Stimulated activated CD4-positive, alpha-beta T cell treated with anti-CD3 and anti-CD28 coated beads, Interleukin-2, amount 100 ng/mL, for 48 hours (primary cell): ENCODE measurements at places on chromosomes 2 and 18.

GRCh38 chr2:189213250-189213649 lies 33.7 kb upstream of the COL5A2 start:
- DNase-seq, result no peak

DNA sequence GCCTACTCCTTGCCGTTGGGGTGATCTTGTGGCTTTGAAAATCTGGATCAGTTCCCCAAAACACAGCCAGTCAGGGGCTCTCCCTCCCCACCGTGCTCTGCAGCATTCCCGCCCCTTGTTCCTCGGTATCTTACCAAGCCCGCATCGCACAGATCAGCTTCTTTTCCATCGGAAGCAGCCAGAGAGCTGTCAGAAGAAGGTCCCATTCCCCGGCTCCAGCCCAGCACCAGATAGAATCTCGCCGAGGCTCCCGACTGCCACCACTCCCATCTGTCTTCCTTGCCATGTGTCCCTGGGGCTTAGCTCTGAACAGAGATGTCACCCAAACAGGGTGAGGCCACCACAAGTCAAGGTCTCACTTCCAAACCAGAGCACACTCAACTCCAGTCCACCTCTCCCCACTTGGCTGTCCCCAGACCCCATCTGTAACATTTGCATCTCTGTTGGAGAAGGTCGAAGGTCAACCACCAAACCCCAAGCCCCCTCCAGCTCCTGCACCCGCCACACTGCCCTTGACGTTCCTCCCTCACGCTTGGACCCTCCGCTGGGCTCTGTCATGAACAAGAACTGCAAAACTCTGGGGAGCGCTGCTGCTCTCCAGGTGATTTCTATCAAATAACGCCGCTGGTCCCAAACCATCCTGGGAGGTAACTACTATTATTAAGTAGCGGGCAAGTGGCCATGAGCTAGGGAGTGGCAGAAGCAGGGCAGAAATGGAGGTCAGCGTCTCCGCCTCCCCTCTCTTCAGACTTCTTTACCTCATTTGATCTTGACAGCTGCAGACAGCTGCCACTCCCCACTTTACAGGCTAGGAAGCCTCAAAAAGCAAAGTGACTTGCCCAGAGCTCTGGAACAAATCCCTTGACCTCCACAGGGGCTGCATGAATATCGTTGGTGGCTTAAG lies 70.0 kb upstream of the TAF1B start:
- no peak for DNase-seq

GRCh38 chr2:10761591-10761990 lies 40.2 kb downstream of the ATP6V1C2 start:
- no peak for DNase-seq

GRCh38 chr2:30981096-30981495 lies 157.1 kb downstream of the GALNT14 start:
- DNase-seq, result no peak

GRCh38 chr2:113879457-113879856 lies 10.4 kb upstream of the ACTR3 start:
- DNase-seq, result no peak

DNA sequence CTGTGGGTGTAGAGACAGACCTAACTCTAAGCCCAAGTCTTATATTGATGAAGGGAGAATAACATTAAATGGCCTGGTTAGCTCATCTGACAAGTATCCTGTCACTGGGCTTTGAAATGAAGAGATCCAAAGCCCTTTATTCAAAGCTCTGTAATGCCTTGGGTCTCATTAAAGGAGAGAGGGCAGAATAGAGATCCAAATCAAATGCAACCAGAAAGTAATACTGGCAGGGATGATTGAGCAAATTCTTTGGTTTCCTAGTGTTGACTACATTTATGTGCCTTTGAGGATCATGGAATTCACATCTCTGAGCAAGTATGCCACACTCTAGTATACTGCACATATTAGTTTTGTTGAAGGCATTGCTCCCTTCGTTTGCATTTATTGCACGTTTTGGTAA lies 147.9 kb upstream of the CAVIN2 start:
- DNase-seq, result no peak

GRCh38 chr2:152587187-152587947 lies 129.9 kb downstream of the PRPF40A start:
- no peak for DNase-seq

DNA sequence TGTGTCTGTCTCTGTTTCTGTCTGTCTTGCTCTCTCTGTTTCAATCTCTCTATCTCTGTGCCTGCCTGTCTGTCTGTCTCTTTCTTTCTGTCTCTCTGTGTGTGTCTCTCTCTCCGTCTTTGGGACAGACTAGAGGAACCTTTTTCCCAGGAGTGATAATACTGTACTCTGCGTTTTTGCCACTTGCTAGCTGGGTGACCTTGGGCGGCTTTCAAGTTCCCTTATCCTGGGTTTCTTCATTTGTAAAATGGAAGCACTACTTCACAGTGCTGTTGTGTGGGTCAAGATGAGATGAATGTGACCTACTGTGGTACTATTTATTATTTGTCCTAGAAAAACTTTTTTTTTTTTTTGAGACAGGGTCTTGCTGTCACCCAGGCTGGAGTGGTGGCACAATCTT lies 42.4 kb downstream of the HPCAL1 start:
- no peak for DNase-seq

- no peak for DNase-seq
Observed at GRCh38 chr2:86747711-86748639, 27.9 kb downstream of the RMND5A start.

DNA sequence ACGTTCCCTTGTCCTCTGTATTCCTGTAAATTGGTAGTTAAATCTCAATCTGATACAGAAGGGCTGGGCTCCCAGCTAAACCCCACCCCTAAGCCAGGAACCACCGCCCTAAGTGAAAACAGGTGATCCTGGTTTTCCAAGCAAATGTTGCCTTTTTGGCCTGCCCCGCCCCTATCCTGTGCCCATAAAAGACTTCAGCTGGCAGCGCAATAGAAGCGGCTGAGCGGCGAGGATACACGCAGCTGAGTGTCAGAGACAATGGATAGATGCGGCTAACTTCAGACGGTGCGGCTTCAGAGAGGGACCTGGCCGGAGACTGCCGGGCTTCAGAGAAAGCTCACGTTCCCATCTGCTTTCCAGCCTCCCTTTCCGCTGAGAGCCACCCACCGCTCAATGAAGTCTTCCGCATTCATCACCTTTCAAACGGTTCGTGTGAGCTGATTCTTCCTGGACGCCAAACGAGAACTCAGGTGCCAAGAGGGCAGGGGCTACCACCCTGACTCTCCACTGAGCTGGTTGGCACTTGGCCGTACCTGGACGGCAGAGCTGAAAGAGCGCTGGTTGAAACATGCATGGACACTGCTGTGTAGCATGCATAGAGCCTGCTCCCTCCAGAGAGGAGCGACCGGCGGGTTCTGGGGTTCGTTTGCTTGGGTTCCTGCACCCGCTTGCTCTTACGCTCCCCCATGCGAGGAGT lies 49.5 kb upstream of the POLE4 start:
- DNase-seq, result no peak

DNA sequence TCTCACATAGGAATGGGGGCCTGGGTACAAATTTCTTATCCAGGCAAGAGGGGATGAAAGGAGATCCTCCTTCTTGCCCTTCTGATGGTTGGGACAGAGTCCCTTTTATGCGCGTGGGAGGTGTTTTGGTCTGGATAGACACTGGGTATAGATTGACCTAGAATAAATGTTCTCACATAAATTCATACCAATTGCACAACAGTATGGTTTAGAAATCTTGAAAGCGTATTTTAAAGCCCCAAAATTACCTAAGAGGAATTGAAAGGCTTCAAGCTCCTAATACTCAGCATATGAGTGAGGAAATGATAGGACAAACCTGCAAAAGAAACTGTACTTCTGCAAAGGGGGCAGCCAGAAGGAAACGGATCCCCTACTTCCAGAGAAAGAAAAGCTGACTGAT lies 2.6 kb upstream of the BCL2 start:
- DNase-seq, result no peak

GRCh38 chr2:235534678-235535422 lies 41.0 kb downstream of the AGAP1 start:
- no peak for DNase-seq

DNA sequence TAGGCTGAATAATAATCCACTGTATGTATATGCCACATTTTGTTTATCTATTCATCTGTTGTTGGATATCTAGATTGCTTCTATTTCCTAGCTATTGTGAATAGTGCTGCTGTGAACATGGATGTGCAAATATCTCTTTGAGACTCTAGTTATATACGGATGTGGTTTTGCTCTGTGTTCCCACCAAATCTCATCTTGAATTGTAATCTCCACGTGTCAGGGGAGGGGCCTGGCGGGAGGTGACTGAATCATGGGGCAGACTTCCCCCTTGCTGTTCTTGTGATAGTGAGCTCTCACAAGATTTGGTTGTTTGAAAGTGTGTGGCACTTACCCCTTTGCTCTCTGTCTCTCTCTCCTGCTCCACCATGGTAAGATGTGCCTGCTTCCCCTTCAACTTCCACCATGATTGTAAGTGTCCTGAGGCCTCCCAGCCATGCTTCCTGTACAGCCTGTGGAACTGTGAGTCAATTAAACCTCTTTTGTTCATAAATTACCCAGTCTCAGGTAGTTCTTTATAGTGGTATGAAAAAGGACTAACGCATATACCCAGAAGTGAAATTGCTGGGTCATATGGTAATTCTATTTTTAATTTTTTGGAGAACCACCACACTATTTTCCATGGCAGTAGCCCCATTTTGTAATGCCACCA lies 86.1 kb upstream of the UPP2 start:
- no peak for DNase-seq

- no peak for DNase-seq
Observed at GRCh38 chr18:77369644-77370043, 120.0 kb downstream of the GALR1 start.

GRCh38 chr2:239752951-239753350 lies 272.2 kb downstream of the NDUFA10 start:
- no peak for DNase-seq

DNA sequence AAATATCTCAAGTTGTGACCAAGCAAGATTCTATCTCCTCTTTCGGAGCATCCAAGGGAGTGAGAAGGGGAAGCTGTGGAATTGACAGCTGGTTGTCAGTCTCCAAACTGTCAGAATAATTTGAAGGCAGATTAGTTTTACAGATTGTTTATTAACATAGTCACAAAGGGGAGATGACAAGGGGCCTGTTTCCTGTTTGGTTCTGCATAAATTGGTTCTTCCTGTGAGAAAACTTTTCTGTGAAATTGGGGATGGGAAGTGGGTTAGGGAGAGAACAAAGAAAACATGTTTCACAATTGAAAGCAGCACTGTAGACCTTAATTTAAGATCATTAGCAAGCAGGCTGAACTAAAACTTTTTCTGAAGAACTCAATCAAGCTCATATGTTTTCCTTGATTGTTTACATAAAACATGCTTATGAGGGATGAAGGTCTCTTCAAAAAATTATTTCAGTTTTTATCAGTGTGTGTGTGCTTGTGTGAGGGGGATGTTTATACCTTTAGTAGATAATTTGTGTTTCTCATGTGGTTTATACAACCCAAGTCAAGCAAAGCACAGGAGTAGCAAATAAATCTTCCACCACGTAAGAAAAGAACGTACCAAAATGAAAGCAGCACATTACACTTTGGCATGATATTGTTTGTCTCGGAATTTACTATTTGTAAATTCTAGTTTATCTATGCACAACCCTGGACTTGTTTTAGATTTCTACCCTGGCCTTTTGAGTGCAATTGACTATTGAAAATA lies 604.9 kb upstream of the CDH2 start:
- no peak for DNase-seq

- DNase-seq, result no peak
Observed at GRCh38 chr18:36360256-36360909, 62.9 kb downstream of the FHOD3 start.

DNA sequence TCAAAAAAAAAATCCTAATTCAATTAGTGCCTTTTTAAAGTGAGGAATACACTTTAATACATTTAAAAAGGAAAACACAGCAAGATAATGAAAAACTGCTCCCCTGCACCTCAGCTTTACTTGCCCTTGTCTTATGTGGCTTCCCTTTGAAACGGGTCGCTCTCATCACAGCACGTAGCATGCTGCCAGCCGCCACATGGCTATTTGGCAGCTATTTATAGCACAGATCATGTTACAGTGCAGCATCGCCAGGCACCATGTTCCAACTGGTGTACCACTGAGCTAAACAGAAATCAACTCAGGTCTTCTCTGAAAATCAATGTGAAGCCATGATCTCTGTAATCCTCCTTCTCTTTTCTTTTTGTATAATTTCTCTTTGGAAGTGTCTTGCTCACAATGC lies 65.1 kb downstream of the TMEM182 start:
- no peak for DNase-seq

GRCh38 chr2:195716466-195716865 lies 59.4 kb downstream of the SLC39A10 start:
- DNase-seq, result no peak

DNA sequence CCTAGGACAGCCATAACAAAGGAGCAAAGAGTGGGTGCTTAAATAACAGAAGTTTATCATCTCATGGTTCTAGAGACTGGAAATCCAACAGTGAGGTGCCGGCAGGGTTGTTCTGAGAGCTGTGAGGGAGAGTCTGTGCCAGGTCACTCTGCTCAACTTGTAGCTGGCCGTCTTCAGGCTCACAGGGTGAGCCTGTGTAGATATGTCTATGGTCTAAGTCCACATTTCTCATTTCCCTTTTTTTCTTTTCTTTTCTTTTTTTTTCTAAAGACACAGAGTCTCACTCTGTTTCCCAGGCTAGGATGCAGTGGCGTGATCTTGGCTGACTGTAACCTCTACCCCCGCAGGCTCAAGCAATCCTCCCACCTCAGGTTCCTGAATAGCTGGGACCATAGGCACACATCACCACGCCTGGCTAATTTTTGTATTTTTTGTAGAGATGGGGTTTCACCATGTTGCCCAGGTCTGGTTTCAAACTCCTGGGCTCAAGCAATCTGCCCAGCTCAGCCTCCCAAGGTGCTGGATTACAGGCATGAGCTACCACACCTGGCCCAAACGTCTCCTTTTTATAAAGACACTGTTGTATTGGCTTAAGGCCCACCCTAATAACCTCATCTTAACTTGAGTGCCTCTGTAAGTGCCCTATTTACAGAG lies 142.2 kb downstream of the SP3 start:
- no peak for DNase-seq

- no peak for DNase-seq
Observed at GRCh38 chr2:6474161-6475140, 391.3 kb downstream of the CMPK2 start.

DNA sequence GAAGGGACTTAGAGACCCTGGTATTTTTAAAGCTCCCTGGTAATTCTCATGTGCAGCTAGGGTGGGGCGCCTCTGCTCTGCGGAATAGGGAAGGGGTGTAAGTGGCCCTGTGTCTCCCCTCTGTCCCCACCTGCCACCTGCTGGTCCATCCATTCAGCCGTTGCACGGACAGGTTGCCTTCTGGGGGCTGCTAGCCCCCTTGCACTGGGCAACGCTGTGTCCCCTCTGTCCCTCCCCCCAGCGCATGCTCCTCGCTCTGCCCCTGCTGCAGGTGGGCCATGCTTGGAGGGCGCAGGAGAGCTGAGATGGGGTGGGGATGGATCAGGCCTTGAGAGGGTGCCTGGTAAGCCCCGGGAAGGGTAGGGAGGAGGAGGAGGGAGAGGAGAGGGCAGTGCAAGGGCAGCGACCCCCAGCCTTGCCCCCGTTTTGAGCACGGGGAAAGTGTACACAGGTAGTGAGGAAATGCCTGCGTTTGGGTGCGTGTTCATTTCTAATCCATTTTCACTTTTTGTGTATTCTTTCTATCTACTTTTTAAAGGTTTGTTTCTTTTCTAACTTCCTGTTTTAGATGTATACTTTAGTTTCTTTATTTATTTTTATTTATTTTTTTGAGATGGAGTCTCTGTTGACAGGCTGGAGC lies 23.9 kb downstream of the RRM2 start:
- no peak for DNase-seq
